ENCODE measurements at places on chromosomes 3 and 15.

DNA sequence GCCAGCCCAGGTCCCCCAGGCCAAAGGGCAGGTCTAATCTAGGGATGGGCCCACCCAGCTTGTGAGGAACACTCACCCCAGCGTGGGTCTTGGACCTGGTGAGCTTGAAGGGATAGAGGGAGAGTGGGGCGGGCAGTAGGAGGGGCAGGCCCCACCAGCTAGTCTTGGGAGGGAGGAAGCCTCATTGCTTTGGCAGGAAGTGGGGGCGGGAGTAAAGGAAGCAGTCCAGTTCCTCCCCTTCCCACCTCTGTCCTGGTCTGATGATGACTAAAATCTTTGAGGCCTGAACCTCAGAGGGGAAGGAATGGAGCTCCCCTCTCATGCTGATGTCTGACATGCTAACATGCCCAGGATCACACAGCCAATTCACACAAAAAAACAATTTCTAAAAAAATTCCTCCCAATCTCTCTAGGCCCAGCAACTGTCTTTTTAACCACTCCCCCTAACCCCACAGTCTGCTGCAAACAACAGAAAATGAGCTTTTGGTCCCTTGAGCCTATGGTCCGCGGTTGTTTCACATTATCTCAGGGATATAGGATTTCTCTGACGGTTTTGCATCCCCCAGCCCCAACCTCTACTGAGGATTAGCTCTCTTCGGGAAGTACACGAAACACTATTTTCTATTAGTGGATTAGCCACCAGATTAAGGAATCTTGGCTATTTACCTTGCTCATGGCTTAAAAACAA lies 30.7 kb upstream of the DUSP7 start:
- DNase-seq, result no peak

DNA sequence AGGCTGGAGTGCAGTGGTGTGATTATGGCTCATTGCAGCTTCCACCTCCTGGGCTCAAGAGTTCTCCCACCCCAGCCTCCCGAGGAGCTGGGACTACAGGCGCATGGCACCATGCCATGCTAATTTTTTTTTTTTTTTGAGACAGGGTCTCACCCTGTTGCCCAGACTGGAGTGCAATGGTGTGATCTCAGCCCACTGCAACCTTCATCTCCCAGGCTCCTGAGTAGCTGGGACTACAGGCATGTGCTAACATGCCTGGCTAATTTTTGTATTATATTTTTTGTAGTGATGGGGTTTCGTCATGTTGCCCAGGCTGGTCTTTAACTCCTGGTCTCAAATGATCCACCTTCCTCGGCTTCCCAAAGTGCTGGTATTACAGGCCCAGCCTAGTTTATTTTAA lies 4.0 kb downstream of the TEX9 start:
- DNase-seq, result no peak

GRCh38 chr15:66619152-66619903 lies 53.5 kb upstream of the LCTL start:
- DNase-seq, result no peak

DNA sequence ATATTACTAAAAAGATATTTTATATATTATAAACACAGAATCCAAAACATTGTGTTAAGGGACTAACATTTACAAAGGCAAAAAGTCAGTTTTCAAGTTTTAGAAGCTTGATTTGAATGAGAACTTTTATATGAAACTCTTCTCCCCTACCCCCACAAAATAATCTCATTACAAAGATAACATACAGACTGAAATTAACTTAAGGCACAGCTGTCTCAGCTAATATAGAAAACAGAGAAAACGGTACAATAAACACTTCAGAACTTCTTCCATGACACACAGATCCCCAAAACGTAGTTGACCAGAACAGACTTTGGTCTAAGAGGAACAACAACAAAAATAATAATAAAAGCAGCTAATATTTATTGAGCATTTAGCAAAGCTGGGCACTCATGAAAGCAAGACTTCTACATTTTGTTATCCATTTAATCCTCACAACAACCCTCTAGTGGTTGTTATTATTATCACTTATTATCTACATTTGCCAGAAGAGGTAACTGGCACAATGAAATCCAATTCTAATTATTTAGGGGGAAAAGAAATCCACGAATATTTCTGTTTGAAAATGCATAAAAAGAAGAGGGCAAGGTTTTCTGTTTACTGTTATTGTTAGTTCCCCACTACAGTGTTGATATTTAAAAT lies 68.1 kb downstream of the PFN2 start:
- no peak for DNase-seq

- no peak for DNase-seq
These were observed 157.4 kb upstream of the GMNC start for GRCh38 chr3:191019855-191020254.

DNA sequence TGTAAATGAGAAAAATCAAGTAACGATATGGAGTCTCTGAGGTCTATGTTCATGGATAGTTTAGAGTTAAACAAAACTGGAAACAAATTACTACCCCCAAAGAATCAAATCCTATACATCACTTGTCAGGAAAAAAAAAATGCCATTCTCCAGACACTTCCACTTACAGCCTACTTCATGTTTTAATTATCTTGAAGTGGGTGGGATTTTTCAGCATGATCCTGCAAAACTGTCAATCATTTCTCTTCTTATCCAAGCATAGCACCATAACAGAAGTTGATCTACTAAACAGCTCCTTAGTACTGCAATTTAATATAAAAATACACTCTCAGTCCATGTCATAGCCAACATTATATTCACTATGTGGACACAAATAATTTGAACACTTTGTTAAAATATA lies 833.9 kb downstream of the TUSC7 start:
- DNase-seq, result no peak

GRCh38 chr3:42681361-42682038 lies 3.8 kb upstream of the KLHL40 start:
- no peak for DNase-seq

- no peak for DNase-seq
These were observed 28.6 kb downstream of the USP4 start for GRCh38 chr3:49311283-49311682.

- DNase-seq, result no peak
These were observed 35.9 kb upstream of the CHMP2B start for GRCh38 chr3:87191175-87191574.

Data from stimulated activated CD8-positive, alpha-beta memory T cell treated with anti-CD3 and anti-CD28 coated beads, Interleukin-15, amount 100 ng/mL, for 1 hour (primary cell).